ENCODE measurements at places on chromosomes 12 and 14.

DNA sequence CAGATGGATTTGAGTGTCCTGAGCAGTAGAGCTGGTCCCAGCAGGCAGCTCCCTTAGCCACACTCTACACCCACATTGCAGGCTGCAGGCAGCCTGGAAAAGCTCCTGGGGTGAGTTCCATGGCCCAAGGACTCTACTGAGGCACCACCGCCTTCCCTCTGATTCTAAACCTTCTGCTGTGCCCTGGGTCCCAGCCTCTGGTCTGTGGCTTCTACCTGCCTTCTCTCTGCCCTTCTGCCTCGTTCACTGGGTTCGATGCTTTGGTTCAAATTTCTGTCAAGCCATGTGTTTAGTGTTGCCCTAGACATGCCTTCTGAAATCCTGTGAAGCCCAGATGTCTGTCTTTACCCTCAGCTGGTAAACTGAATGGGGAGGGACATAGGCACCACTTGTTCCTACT is 1.5 kb upstream of the FGF6 start:
- no peak for DNase-seq

DNA sequence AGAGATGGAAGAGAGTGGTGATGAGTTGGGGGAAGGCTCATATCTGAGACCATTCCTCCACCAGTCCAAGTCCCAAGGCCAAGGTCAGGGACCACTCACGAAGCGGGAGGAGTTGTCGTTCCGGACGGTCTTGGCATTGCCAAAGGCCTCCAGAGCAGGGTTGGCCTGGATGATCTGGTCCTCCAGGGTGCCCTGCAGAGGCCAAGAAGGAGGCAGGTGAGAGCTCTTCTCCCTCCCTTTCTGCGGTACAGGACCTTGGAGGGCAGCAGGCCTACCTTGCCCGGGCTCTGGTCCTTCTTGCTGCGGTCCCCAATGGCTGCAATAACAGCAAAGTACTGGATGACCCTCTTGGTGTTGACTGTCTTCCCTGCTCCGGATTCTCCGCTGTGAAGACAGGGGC is 4.0 kb downstream of the MYH7 start:
- DNase-seq: no peak

DNA sequence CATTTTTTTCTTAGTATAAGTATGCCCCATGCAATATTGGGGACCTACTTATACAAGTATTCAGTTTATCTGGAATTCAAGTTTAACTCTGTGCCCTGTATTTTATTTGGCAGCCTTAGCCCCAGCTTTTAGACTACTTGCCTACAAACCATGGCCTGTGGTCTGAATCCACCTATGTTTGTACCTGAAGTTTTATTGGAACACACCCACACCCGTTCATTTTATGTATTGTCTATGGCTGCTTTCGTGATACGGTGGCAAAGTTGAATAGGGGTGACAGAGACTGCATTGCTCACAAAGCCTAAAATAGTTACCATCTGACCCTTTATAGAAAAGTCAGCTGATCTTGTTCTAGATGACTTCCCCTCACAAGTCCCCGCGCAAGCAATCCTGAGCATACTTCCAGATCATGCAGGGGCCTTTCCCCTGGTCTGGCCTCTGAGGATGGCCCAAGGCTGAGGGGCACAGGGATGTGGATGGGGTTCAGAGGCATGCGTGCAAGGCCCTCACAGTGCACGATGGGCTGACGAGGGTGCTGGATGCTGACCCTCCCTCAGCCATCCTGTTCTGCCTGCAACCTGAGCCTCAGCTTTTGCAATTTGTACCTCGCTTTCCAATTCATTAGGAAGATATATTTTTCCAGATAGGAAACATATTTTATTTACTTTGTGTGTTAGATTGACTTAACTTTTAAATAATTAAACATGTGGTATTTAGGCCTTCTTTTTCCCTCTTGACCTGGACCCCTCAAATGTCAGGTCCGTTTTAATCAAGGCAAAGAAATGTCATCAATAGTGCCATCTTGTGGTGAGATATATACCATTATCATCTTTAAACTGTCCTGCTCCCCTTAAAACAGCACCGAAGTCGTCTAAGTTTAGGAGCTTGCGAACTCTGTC is 527.3 kb upstream of the CCDC196 start:
- no peak for DNase-seq

- no peak for DNase-seq
These were observed 323.9 kb downstream of the LRIG3 start for GRCh38 chr12:58596381-58596780.

- no peak for DNase-seq
These were observed 44.1 kb downstream of the LRFN5 start for GRCh38 chr14:41650802-41651201.

DNA sequence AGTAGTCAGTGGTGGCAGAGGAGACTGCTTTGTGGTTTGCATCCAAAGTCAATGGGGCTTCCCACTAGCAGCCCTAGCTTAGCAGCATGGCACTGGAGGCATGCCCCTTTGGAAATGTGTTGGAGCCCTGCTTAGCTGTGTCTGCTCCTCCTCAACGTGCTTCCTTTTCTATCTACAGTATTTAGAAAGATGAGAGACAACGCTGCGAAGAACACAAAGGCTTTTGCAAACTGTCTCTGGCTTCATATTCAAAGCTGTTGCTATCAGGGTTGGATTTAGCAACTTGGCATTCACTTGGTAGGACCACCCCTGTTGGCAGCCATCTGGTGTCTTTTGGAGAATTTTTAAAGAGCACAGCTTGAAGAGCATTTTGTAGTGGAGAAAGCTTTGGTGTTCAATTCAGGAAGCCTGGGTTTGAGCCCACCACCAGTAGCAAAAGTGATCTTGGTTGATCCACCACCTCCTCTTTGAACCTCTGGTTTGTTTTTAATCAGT is 82.1 kb upstream of the CCDC196 start:
- no peak for DNase-seq

All from stimulated activated CD4-positive, alpha-beta T cell treated with anti-CD3 and anti-CD28 coated beads, Interleukin-1b, Interleukin-23, amount 100 ng/mL, for 24 hours (primary cell).